Kidney epithelial cell (primary cell): ENCODE measurements at places on chromosomes 2 and 18. TPM values are rescaled to one million over a fixed set of nuclear protein-coding genes. Genes with fewer than 3 reads are reported as not detected.

Gene DES
- total RNA-seq: 0.55 and 0.79 TPM in 2 replicates

Gene PPM1B
- total RNA-seq: 22.7 TPM in 2 replicates

Gene CRYGC
- not detected in 2 replicates for total RNA-seq

Gene VIT
- not detected in 2 replicates for total RNA-seq

- no peak for DNase-seq
Observed at GRCh38 chr18:12305211-12305610, 2.8 kb upstream of the TUBB6 start.

GRCh38 chr2:105376789-105377240 is 22.0 kb downstream of the FHL2 start:
- DNase-seq: no peak

DNA sequence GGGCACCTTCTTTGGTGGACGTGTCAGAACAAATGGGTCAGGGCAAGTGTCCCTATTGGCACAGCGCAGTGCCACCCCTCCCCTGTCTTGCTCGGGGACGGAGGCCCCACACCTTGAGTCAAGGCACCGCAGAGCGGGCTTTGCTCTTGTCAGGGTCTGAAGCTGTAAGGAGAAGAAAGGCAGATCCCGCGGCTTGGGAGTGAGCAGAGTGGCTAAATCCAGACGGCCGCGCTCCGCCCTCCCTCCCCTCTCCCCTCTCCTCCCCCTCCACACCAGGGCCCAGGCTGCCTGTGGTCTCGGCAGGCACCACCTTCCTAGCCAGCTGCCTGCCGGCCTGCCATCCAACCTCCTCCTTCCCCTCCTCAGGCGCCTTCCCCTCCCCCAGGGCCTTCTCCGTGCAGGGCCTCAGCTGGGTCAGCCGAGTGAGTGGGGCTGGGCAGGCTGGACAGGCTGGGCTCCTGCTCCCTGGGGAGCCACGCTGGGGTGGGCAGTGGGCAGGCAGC is 25.8 kb downstream of the SPEG start:
- DNase-seq: no peak

DNA sequence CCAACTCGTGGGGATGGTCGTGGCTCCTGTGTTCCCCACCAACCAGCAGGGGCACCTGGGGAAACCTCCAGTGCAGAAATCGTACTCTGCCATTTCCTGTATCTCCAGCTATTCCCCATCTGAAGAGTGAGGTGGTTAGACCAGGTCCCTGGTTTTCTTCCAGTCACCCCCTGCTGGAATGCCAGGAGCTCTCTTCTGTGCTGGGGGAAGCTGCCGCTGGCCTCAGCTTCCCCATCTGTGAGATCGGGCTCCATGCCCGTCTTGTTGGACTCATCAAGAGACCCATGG is 119.7 kb downstream of the INHBB start:
- no peak for DNase-seq

- no peak for DNase-seq
Observed at GRCh38 chr2:231201475-231201814, 3.0 kb downstream of the ARMC9 start.

- DNase-seq: no peak
Observed at GRCh38 chr2:215791481-215791937, 221.8 kb downstream of the MREG start.

- no peak for DNase-seq
Observed at GRCh38 chr2:109537565-109538222, 76.1 kb downstream of the SEPTIN10 start.

GRCh38 chr2:9105601-9106337 is 100.8 kb upstream of the ASAP2 start:
- DNase-seq: no peak

DNA sequence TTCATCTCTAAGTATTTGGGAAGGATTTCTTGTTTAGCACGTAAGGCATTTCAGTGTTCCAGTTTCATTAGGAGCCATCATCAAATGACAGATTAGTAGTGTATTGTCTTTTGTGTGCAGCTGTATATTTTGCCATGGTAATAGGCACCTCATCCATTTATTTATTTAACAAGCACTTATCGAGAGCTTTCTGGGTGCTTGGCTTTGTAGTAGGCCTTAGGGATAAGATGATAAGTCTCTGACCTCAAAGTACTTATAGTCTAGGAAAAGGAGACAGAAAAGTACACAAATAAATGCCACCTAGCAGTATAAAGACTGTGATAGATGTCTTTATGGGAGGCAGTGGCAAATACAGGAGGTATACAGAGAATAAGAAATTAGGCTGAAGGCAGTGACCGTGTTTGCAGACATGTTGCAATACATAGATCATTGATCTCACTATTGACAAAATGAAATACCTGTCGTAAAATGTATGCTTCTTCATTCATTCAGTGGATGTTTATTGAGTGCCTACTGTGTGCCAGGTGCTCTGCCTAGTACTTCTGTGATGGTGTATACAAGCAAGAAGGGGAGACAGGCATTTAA is 265.9 kb downstream of the SETBP1 start:
- DNase-seq: no peak

GRCh38 chr18:23341383-23341782 is 111.7 kb upstream of the RIOK3 start:
- no peak for DNase-seq
